Common myeloid progenitor, CD34-positive (primary cell): ENCODE measurements at places on chromosomes 16 and 17.

GRCh38 chr17:30580916-30581315 lies 103.7 kb downstream of the GOSR1 start:
- no peak for DNase-seq

- DNase-seq = no peak
Observed at GRCh38 chr16:84545114-84545737, 40.8 kb upstream of the MEAK7 start.

GRCh38 chr16:72727565-72727964 lies 320.4 kb downstream of the ZFHX3 start:
- no peak for DNase-seq

GRCh38 chr17:39564211-39564848 lies 43.4 kb downstream of the NEUROD2 start:
- DNase-seq = no peak

GRCh38 chr16:82111944-82112343 lies 58.1 kb downstream of the MPHOSPH6 start:
- DNase-seq = no peak

DNA sequence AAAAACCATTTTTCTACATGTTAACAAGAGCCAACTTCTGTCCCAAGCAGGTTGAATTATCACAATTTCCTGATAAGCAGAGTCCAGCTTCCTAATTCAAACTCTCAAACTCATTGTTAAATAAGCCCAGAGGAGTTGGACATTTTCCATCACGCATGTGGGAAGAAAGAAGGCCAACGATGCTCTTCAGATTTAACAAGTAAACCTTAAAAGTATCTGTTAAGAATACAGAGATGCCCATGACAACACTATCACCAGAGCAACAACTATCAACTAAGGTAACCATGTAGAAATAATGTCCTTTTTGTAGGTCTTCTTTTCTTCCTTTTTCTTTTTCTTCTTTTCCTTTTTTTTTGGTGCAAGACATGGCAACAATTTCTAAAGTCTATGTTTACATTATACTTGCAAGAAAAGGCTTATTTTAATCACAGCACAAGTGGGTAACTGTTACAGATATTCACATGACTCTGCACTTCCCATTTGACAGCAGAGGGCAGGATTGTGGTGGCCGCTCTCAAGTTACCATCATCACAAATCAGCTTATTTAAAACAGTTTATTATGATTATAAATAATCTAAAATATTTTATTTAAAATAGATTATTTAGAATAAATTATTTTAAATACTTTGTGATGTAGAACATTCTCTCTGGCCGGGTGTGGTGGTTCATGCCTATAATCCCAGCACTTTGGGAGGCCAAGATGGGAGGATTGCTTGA lies 35.7 kb upstream of the DHRS7B start:
- DNase-seq = peak; percentile 34

DNA sequence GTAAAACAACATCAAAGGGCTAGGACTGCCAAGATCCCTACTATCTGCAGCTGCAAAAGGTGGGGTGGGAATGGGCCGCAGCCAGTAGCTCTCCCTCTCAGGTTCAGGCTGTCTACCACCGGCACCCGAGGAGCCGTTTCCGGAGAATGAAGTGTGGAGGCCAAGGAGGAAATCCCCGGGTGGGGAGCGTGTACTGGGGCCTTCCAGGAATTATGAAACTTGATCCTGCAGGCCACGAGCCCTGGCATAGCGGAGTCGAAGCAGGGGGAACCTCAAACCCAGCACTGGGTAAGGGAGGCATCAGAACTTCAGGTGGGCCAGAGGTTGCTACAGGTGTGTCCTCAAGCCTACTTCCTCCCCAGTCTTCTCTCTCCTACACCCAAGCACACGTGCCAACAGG lies 5.1 kb downstream of the INPP5K start:
- no peak for DNase-seq

- no peak for DNase-seq
Observed at GRCh38 chr17:62573480-62574117, 53.9 kb upstream of the MRC2 start.

DNA sequence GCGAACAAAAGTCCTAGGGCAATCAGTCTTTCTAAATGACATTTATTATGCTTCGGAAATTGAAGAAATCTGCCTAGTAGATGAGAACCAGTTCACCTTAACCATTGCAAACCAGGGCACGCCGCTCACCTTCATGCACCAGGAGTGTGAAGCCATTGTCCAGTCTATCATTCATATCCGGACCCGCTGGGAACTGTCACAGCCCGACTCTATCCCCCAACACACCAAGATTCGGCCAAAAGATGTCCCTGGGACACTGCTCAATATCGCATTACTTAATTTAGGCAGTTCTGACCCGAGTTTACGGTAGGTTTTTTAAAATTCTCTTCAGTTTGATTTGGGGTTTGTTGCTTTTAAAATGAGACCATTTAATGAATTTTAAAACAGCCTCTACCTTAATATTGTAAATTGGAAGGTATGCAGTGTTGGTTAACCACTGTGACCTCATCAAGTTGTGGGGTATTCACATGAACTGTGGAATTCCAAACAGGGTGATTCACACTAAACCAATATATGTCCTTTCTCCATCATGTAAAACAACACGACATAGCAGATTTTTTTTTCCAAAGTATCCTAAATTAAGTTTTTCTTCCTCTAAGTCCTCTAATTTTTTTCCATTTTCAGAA lies 6.2 kb upstream of the EVI2A start:
- no peak for DNase-seq

GRCh38 chr16:79943736-79944135 lies 343.2 kb upstream of the MAF start:
- no peak for DNase-seq

DNA sequence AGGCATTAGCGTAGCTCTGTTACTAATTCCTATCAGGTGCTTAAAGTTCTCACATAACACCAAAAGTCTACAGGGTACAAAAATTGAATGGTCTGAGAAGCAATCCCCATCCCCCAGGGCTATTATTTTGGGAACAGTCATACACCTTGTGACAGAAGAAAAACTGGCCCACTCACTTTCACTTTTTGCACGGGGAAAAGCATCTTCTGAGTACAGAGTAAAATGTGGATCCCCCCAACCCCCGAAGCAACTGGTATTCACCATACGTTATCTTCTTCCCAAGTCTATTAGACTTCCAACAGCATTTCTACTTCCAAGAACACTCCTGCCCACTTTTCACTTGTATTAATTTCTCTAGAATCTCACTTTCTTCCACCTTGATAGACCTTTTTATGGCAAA lies 11.8 kb downstream of the GGA3 start:
- no peak for DNase-seq

DNA sequence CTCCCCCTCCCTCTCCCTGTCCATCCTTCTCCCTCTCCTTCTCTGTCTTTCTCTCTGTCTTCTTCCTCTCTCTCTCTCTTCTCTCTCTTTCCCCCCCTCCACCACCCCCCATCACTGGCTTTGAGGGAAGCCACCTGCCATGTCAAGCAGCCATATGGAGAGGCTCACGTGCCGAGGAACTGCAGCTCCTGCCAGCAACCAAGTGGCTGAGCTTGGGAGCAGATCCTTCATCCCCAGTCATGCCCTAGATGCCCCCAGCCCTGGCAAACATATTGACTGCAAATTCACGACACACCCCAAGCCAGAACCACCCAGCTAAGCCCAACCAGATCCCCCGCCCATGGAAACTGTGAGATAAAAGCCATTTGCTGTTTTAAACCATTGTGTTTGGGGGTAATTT lies 40.9 kb upstream of the RBFOX3 start:
- DNase-seq = no peak

GRCh38 chr17:11598274-11599221 lies at the start of gene DNAH9:
DNAH9 (plus strand) TSS chr17:11598470; CDS start chr17:11598499, 29 bp downstream.
- DNase-seq = peak; percentile 76

DNA sequence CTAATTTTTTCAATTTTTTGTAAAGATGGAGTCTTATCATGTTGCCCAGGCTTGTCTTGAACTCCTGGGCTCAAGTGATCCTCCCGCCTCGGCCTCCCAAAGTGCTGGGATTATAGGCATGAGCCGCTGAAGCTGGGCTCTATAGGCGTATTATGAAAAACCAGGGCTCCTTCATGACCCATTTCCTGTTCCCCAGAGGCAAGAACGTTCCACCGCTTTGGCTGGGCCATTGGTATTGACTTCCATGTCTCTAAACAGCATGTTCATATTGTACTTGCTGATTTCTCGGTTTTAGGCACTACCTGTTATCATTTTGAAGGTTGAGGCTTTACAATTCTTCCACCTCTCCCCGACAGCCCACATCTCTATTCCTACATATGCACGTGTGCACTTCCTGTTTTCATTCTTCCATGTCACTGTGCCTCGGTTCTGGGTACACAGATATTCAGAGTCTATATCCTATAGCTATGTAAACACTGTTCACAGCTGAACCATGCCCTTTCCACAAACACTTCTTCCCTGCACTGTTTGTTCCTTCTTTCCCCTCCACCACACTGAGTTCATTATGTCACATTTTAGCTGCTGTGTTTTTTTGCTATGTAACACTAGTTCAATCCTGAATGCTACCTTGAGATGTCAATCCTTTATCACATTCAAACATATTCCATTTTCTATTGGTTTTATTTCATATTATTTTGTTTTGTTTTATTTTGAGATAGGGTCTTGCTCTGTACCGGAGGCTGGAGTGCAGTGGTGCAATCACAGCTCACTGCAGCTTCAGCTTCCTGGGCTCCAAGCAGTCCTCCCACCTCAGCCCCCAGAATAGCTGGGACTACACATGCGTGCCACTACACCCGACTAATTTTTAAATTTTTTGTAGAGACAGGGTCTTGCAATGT lies 16.8 kb upstream of the MAPK3 start:
- no peak for DNase-seq

DNA sequence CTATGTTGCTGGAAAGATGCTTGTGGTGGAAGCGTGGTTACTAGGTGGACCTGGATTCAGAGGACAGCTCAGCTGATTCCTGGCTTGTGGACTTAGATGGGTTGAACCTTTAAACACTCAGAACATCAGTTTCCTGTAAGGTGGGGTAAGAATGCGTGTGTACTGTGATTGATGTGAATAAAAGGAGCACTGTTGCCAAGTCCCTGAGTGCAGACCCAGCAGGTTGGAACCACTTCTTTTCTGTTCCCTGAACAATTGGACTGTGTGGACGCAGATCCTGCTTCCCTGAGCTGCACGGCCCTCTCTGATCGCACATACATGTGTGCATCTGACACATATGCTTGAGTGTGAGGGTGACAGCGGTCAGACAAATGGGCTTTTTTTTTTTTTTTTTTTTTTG lies 37.5 kb downstream of the RPTOR start:
- no peak for DNase-seq

- no peak for DNase-seq
Observed at GRCh38 chr17:74822335-74822938, 37.2 kb downstream of the GRIN2C start.

DNA sequence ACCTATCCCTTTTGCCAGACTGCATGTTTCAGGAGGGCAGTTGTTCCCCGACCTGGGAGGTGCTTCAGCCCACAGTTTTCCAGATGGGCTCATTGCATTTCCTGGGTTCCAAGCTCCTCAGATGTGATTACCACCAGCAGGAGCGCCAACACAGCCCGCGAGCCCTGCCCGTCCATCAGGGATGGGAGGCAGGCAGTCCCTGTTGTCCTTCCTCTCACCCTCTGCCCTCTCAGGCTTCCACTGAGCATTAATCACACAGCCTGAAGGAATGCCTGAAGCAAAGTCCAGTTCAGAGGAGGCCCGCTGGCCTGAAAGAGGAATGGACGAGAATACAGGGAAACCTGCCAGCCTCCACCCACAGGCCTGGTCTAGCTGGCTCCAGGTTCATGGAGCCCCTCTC lies 256.3 kb upstream of the SDK2 start:
- no peak for DNase-seq

GRCh38 chr16:31016018-31016417 lies 5.6 kb upstream of the STX1B start:
- DNase-seq = no peak

GRCh38 chr16:63145411-63145810 lies 1109.2 kb upstream of the CDH8 start:
- no peak for DNase-seq

DNA sequence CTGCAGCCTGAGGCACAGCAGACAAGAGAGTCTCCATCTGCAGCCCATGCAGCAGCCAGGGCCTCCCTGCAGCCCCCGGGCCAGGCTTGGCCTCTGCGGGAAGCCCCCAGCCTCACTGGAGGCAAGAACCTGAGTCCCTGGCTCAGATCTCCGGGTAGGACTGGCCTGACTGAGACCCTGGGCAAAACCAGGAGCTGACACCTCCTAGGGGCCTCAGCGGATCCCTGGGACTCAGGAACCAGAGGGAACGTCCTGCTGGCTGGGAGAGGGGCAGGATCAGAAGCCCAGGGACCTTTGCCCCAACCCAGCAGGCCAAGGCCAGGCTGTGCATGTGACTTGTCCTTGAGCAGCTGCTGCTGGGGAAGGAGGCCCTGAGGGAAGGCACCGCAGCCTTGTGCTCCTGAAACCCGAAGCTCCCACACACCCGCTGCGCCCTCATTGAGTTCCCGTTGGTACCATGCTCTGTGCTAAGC lies 1.7 kb upstream of the PRSS21 start:
- no peak for DNase-seq

GRCh38 chr16:57966204-57966771 lies 4.6 kb downstream of the CNGB1 start:
- DNase-seq = no peak

DNA sequence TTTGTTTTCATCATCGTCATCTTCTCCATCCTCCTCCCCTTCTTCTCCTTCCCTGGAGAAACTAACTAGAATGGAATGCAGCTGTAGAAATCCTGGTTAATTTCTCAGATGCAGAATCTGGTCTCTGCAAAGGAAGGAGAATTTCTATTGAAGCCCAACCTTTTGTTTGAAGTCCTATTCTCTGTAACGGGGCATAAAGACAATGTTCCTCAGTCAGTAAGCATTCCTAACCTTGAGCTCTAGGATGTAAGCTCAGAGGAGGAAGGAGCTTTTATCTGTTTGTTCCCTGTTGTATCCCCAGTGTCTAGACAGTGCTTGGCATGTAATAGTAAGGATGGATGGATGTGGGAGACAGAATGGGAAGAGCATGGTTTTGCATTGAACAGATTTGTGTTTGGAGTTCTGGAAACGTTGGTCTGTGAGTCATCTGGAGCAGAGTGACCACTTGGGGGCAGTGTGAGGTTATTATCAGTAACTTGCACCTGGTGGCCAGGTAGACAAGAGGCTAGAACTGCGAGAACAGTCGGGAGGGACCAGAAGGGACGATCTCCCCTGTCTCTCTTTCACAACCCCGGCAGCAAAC lies 363.7 kb downstream of the SNX29 start:
- peak; percentile 54 for DNase-seq

DNA sequence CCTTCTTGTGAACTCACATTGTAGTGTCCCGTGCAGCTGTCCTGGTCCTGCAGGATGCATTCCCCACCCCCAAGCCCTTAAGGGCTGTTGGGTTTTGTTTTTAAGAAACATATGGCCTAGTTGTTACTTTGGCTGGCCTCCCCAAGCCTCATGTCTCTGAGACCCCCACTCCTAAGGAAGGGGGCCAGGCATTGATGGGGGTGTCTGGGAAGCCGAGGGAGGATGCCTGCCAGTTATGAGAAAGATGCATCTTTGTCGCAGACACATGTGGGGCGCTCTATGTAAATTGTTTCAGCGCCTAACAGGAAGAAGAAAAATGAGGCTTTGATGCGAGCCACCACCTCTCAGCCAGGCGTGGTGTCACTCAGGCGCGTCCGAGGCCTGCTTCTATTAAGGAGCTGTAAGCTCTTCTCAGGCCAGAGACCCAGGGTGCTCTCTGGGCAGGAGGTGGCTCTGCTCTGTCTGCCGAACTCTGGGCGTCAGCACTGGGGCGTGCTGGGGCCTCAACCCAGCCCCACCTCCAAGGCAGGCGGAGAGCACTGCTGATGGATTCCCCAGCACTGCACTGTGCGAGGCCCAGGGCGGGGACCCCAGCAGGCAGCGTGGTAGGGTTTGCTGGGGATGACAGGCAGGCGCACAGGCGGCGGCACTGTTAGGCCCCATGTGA lies 70.6 kb downstream of the SREBF1 start:
- DNase-seq = no peak
